ENCODE measurements at places on chromosomes 6 and 20.

DNA sequence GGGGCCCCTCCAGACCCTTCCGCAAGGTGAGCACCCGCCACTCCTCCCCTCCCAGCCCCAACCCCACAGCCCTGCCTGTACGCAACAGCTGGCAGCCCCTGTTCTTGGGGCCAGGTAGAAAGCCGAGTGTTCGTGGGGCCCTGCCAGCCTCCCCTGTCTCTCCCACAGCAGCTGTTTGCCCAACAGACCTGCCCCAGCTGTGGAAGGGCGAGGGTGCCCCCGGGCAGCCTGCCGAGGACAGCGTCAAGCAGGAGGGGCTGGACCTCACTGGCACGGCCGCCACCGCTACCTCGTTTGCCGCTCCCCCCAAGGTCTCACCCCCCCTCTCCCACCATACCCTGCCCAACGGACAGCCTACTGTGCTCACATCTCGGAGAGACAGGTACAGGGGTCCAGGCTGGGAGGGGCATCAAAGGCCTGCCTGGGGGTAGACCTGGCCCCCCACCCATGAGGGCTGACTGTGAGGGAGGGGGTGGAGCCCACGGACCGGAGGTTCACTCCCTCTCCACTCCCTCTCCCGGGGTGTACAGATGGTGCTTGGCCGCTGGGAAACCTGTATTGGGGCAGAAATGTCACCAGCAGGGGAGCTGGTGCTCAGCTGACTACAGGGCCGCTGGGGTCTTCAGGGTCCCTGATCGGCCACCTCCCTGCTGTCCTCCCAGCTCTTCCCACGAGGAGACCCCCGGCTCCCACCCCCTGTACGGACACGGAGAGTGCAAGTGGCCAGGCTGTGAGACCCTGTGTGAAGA lies 41.1 kb downstream of the FOXP4 start:
- DNase-seq, result no peak

- DNase-seq, result no peak
Measured at GRCh38 chr6:150202404-150202803, 59.6 kb downstream of the PPP1R14C start.

GRCh38 chr6:26204332-26205160 lies 117.3 kb downstream of the HFE start:
- DNase-seq, result no peak

DNA sequence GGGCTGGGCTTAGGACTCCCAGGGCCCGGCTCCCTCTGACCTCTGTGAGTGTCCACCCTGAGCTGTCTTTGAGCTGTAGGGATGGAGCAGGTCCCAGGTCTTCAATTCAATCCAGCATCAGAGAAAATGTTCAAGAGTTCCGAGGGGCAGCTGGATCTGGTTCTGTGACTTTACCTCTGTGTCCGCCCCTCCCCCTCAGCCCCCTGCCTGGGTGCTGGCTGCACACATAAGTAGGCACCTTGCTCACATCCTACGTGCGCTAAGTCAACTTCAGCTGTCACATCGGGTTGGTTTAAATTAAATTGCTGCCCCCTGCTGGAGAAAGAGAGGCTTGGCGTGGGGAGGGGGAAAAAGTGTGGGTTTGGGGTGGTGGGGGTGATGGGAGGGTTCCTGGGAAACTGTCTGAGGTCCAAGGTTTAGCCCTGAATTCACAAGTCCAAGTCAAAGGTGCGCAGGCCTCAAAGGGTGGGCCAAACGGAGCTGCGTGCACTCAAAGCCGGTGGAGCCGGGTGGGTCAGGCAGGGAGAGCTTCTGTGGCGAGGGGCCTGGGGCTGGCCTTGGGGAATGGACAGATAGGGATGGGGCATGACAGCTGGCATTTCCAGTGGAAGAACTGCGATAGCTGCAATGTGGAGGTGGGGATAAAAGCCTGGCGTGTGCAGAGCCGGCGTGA lies 3.0 kb downstream of the WFDC5 start:
- no peak for DNase-seq

DNA sequence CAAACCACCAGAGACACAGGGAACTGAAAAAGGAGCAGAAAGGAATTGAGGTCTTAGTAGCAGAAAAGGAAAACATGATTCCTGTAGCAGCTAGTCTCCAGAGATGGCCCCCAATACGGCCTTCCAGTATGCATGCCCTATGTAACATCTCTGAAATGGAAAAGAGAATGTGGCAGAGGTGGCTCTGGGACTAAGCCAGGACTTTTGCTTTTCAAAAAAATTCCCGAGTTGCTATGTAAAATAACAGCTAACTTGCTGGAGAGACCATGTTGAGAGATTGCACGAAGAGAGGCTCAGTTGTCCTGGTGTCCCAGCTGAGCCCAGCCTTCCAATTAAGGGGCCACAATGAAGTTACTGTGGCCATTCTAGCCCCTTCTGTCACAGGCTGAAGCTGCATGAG lies 27.7 kb downstream of the IL20RA start:
- DNase-seq, result no peak

DNA sequence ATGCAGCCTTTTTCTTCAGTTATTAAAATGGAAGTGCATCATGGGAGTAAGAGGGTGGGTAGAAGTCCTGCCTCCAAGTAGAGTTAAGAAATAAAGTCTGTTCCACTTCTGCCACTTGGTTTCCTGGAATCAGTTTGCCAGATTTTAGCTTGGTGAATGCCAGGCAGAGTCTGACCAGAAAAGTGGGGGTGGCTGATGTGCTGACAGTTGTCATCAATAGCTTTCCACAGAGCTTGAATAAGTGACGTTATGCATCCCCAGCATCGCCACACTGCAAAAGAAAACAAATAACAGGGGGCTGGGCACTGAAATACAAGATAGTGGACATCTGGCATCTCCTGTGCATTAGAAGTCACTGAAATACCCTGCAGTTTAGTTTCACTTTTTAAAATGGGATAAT lies 30.8 kb upstream of the CEP162 start:
- no peak for DNase-seq

DNA sequence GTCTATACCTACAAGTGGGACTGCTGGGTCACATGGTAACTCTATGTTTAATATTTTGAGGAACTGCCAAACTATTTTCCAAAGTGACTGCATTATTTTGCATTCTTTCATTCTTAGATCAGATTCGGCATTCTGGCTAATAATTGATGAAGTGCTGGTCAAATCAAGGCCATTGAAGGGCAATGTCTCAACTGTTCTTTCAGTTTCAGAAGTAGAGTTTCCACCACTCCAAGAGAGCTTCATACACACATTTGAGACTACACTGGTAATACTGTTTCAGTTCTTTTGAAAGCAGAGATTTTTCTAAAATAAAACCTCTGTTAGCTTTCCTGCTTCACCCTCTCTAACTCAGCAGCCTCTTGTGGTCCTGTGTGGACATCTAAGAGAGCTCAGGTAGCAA lies 154.5 kb downstream of the CFAP61 start:
- no peak for DNase-seq

DNA sequence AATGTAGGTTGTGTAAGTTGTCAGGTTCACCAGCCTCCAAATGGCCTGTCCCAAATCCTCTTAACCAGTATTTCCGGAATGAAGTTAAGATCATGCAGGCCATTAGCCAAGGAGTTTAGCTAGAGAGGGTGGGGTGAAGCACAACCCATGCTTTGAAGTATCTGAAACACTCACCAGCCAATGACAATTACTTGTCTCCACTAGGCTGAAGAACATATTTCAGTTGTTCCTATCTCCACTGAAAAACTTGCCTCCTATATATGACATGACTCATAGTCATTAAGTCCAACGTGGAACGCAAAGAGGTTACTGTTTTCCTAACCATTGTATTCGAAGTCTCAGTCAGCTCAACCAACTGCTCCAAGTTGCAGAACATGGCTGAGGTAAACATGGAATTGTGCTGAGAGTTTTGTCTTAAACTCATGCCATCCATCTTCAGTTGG lies 37.4 kb upstream of the TNFAIP3 start:
- no peak for DNase-seq

GRCh38 chr6:14918200-14918907 lies 327.5 kb upstream of the JARID2 start:
- DNase-seq, result no peak

DNA sequence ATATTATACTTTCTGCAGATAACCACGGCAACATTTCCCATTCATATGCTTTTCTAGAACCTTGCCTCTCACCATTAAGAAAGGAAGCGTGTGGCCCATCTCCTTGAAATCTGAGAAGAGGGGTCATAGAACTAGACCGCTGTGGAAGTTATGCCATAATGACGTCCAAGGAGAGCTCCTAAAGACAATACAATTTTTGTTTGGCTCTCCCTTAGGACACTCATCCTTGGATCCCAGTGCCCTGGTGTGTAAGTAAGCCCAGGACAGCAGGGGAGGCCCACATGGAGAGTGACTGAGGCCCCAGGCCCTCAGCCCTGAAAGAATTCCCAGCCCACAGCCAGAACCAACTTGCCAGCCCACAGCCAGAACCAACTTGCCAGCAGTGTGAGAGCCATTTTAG lies 379.6 kb downstream of the FOXA2 start:
- DNase-seq, result no peak

DNA sequence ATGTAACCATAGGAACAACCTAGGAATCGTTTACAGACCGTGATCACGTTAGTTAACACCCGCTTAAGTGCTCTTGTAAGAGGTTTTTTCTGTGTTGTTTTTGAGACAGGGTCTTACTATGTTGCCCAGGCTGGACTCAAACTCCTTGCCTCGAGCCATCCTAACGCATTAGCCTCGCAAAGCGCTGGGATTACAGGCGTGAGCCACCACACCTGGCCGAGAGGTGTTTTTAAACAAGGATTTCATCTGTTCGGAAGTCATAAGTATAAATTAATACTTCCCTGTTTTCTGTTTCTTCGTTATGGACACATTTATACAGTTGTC lies 727 bp downstream of the MRS2 start:
- no peak for DNase-seq

DNA sequence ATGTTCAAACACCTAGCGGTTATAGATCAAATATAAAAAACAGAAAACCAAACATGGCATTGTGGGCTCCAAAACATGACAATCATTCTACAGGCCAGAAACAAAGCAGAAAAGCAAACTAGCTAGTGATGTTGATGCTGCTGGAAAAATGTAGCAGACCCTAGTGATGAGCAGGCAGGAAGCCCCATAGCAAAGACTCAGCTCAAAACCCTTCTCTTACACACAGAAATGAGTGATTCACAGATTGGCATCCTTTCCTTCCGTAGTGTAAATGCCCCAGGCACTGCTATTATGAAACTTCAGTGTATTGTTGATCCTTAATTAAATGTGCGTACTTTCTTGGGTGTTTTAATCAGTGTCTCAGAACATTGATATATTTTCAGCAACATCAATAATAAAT lies 425.1 kb downstream of the UTRN start:
- no peak for DNase-seq

DNA sequence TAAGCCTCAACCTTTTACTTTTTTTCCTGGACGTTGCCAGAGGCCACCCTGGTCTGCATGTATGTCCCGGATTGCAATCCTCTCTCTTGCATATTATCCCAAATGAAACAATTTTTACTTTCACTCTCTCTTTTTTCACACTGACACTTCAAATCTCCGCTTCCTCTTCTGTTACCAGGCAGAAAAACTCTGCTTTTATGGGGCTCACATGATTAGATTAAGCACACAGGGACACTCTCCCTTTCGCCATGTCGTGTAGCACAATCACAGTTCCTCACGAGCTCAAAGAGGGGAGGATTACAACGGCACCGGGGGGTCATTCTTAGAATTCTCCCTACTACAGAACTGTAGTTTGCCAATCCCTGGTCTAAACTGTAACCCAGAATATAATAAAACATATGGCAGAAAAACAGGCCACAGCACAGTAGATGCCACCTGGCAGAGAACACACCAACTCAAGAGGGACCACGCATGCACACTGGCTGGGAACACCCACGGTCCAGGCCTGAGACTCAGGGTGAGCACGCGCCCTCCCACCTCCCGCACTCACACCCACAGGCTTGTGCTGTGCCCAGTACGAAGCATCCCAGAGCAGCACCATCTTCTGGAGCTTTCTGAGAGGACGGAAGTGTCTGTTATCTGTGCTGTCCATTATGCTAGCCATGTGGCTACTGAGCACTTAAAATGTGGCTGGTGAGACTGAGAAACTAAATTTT lies 288.7 kb downstream of the KIF16B start:
- DNase-seq, result no peak

- no peak for DNase-seq
Measured at GRCh38 chr6:142240179-142240578, 61.6 kb upstream of the ADGRG6 start.

GRCh38 chr6:134402372-134402984 lies 84.6 kb upstream of the SGK1 start:
- DNase-seq, result no peak

- no peak for DNase-seq
Measured at GRCh38 chr6:130908188-130908587, 81.0 kb downstream of the SMLR1 start.

- no peak for DNase-seq
Measured at GRCh38 chr20:3156811-3157619, 2.6 kb downstream of the FASTKD5 start.

- no peak for DNase-seq
Measured at GRCh38 chr6:26158581-26159356, 71.5 kb downstream of the HFE start.

- no peak for DNase-seq
Measured at GRCh38 chr6:164756142-164756541, 553.3 kb downstream of the C6orf118 start.

- no peak for DNase-seq
Measured at GRCh38 chr6:37745748-37746147, 48.1 kb upstream of the MDGA1 start.
